ENCODE measurements at places on chromosomes 7 and 10.

GRCh38 chr10:5835446-5836095 lies 22.3 kb upstream of the GDI2 start:
- DNase-seq: no peak

- DNase-seq: peak; percentile 11
Observed at GRCh38 chr7:112708236-112708635, 82.0 kb downstream of the TMEM168 start.

GRCh38 chr10:22795546-22795945 lies 81.2 kb upstream of the PIP4K2A start:
- DNase-seq: no peak

DNA sequence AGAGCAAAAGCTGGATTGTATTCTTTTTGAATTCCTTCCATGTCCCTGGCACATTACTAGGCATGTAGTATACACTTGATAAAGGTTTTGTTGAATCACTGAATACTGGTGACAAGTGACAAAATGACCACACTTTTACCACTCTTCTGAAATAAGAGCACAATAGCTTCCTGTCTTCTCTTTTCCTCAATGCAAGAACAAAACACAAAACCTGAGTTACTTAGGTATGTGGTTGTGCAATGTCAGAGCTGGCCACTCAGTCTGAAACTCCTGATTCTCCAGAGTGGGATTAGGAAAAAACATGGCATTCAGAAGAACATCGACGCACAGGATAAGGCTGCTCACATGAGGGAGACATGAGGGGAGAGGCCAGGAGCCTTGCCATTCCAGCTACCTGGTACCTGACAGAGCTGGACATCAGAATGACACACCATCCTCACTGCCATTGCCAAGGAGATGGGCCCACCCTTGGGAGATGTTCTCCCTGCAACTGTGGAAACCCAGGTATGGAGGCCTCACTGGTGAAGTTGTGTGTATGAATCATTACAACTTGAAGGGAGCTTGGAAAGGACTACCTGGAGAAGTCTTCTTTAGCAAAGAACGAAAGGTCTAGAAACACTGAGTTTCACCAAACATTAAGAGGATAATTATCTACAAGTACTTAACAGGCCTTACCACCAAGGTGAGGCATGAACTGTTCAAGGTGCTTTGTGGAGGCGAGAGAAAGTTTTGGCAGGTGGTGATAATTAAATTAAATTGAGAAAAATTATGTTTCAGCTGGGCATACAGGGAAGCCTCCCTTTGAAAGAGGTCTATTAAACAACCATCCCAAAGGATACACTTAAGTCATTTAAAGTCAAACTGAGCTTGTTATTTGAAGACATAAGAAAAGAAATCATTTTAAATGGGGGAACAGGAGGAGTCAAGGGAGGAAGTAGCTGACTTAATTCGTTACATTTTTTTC lies 246.5 kb upstream of the AOAH start:
- no peak for DNase-seq

DNA sequence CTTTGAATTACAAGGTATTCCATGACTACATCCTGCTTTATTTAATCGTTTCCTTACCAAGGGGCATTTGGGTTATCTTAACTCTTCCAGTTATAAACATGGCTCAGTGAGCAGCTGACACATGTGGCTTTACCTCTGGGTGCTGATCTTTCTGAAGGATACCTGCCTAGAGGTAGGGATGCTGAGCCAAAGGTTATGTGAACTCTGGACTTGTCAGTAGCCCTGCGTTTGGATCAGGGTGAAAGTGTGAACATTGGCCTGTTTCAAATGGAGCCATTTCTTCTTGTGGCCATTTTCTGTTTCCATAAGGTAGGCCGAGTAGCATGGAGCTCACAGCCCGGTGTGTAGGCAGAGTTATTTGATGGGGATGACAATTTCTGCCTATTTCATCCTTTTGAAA lies 29.2 kb downstream of the SNX10 start:
- no peak for DNase-seq

DNA sequence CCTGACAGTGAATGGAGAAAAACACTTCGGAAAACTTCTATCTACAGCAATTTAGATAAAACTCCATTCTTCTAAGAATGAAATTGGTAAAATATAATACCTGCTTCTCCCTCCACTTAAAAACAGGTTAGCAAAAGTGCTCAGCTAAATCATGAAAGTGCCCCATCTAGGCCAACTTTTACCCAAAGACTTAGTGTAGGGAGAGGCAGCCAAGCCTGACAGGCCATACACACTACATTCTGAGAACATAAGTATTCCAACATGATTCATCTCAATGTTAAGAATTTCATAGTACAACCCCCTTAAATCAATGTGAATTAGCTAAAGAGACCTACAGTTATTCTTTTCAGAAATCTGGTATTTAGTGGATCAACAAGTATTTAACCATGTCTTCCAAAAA lies 7.2 kb downstream of the FAM3C start:
- DNase-seq: no peak

- DNase-seq: no peak
Observed at GRCh38 chr10:72226418-72227027, 10.4 kb upstream of the ASCC1 start.

DNA sequence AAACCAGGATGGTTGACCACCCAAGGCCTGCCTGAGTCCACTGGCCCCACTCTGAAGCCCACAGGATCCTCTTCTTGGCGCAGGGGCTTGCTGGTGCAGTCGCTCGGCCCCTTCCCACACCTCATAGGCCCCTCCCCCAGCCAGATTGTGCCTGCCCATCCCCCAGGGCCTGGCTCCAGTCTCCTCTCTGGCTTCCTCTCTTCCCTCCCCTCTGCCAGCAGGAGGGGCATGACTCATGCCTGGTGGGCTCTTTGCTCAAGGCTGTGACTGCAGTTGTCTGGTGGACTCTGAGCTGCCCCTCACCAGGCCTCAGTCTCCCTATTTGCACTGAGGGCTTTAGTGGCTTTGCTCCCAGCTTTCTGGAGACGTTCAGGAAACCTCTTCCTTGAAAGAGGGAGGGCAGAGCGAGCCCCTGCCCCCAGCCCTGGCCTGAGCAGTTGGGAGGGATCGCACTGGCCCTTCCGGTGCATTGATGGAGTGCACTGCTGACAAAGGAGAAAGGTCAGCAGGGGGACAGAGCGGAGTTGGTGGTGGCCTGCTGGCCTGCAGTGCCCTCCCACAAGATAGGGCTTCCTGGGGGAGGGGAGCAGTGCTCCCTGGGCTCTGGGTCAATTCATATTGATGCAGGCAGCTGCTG lies 60.7 kb downstream of the ZMIZ1 start:
- peak; percentile 97 for DNase-seq

DNA sequence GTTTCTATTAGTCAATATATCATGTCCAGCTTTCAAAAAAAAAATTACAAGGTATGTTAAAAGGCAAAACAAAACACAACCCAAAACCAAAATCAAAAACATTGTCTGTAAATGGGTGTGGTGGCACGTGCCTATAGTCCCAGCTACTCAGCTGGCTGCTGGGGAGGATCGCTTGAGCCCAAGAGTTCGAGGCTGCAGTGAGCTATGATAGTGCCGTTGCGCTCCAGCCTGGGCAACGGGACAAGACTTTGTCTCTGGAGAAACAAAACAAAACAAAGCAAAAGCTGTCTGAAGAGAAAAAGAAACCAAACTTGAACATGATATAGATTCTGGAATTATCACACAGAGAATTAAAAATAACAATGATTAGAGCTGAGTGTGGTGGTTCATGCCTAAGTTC lies 10.3 kb upstream of the CPA5 start:
- no peak for DNase-seq

DNA sequence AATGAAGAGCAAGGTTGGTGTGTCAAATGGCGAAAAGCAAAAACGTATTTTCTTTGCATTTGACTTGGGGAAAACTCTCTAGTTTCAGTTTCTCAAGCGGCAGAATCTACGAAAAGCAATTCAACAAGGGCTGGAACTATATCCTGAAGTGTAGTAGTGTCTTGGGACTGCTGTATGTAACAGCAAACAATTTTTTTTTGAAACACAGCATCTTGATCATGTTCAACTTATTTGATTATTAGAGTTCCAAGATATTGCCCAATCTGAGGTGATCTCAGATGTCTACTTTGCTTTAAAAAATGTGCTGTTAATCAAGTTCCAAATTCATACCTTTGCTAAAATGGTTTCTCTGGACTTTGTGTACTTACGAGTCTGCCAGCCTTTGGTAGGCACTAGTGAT lies 120.6 kb downstream of the ZWINT start:
- DNase-seq: no peak

- no peak for DNase-seq
Observed at GRCh38 chr7:82362129-82362706, 81.4 kb downstream of the CACNA2D1 start.

GRCh38 chr10:86755454-86755739 lies 1.0 kb upstream of the BMPR1A start:
- no peak for DNase-seq

DNA sequence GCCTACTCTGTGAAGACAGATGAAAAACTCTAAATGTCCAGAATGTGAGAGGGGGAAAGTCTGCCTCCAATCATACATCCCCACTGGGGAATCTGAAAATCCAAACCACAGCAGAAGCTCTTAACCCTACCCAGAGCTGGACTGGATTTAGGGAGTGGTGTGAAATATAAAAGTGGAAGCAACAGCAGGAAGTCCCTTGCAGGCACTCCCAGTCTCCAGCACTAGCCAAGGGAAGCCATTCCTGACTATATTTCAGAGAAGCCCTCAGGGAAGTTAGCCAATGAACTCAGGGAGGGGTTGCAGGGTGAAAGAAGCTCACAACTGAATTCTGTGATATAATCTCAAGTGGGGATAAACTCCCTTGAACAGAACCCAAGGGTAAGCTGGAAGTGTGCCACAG lies 51.5 kb downstream of the CRPPA start:
- no peak for DNase-seq

GRCh38 chr7:124570558-124570957 lies 195.0 kb downstream of the GPR37 start:
- no peak for DNase-seq

GRCh38 chr7:38274486-38274885 lies 1.1 kb upstream of the TARP start:
- no peak for DNase-seq

- peak; percentile 67 for DNase-seq
Observed at GRCh38 chr7:158646766-158647474, 57.7 kb downstream of the NCAPG2 start.

GRCh38 chr7:38002689-38003088 lies 82.2 kb downstream of the EPDR1 start:
- no peak for DNase-seq

GRCh38 chr10:70601746-70602145 lies 795 bp downstream of the PRF1 start:
- no peak for DNase-seq

DNA sequence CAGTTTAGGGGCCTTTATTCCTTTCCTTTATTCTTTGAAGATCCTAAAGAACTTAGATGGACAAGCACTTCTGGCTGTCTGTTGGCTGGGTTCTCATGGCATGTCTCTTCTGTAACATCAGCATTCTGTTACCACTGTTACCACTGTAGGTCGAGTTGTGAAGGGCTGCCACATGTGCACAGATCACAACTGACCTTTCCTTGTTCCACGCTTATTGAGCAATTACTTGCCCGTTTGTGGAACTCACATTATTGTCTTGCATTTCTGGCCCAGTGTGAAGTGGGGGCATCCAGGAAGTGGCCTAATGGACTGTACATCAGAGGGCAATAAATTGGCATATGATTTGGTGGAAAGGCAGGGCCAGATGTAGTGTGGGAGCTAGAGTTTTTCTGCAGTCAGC lies 23.7 kb downstream of the GBF1 start:
- no peak for DNase-seq

DNA sequence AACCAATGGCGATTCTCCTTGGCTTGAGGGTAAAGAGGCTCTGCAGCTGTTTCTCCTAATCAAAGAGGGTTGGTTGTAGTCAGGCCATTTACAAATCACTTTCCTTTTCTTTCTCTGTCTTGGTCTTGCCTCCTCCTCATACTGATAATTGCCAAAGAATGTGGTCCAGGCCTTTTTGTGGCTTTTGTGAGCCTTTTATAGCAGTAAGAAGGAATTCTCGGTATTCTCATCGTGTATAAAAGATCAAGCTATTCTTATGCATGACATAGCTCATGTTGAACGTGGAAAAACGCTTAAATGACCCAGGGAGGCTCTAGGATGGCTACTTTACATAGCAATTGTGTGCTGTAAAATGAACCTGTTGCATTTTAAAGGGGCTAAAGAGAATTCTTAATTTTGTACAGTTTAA lies 62.6 kb downstream of the RBM20 start:
- no peak for DNase-seq

DNA sequence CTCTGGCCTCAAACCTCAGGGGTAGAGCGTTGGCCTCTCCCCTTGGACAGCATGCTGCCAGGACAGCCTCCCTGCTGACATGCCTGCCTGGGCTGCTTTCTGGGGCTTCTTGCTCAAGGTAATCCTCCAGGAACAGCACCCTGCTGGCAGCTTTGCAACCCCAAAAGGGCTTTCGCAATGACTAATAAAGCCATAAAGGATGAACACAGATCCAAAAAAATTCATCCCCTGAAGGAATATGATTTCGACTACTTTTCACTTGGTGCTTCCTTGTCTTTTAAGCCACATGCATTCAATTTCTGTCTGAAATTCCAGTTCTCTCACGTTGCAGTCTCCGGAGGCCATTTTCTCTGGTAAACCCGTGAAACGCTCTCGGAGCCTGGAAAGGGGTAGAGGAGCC lies 15.1 kb upstream of the SH3PXD2A start:
- DNase-seq: peak; percentile 57

DNA sequence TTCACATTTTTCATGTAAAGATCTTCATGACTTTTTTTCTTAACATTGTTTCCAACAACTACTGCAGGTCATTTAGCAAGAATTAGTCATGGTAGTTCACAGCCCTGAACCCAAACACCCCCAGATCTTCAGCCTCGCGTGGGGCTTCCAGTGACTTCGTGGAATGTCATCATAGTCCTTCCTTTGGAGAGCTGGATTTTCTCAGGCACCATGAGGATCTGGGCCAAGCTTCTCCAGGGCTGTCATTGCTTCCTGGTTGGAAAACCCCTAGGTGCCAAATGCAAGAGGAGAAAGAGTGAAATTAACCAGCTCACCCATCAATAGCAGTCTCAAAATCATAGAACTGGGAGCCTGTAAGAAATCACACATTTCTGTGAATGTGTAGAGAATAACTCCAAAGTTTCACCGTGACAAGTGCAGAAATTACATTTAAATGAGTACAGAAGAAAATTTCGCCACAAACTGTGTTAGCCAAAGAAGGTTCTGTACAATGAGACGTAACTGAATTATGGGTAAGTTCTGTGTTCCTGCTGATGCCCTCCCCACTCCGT lies 175.4 kb downstream of the CELF2 start:
- no peak for DNase-seq
